ENCODE measurements at places on chromosomes 4 and X. TPM values are rescaled to one million over a fixed set of nuclear protein-coding genes. Genes with fewer than 3 reads are reported as not detected.

The NPFFR2 gene
- total RNA-seq, result 0.32 TPM

The YTHDC1 gene
- 43.2 TPM for total RNA-seq

The DMD gene
- 29.0 TPM for total RNA-seq

The CENPVL1 gene
- total RNA-seq, result not detected

The KCNIP4 gene
- total RNA-seq, result under 0.01 TPM

The OPRPN gene
- total RNA-seq, result not detected

The CRLF2 gene
- not detected for total RNA-seq

DNA sequence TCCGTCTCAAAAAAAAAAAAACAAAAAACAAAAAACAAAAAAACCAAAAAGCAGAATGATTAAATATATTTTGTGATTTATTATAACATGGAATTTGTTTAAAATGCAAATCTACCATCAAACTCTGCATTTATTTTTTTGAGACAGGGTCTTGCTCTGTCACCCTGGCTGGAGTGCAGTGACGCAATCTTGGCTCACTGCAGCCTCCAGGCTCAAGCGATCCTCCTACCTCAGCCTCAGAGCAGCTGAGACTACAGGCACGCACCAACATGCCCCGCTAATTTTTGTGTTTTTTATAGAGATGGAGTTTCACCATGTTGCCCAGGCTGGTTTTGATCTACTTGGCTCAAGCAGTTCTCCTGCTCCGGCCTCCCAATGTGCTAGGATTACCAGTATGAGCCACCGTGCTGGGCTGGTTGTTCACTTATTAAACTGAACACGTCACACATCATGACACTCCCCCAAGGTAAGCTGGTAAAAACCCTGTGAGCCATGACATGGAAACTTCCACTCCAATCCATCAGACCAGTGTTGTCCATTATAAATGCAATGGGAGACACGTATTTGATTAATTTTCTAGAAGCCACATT, 45.7 kb downstream of the RBM47 start:
- DNase-seq, result no peak

DNA sequence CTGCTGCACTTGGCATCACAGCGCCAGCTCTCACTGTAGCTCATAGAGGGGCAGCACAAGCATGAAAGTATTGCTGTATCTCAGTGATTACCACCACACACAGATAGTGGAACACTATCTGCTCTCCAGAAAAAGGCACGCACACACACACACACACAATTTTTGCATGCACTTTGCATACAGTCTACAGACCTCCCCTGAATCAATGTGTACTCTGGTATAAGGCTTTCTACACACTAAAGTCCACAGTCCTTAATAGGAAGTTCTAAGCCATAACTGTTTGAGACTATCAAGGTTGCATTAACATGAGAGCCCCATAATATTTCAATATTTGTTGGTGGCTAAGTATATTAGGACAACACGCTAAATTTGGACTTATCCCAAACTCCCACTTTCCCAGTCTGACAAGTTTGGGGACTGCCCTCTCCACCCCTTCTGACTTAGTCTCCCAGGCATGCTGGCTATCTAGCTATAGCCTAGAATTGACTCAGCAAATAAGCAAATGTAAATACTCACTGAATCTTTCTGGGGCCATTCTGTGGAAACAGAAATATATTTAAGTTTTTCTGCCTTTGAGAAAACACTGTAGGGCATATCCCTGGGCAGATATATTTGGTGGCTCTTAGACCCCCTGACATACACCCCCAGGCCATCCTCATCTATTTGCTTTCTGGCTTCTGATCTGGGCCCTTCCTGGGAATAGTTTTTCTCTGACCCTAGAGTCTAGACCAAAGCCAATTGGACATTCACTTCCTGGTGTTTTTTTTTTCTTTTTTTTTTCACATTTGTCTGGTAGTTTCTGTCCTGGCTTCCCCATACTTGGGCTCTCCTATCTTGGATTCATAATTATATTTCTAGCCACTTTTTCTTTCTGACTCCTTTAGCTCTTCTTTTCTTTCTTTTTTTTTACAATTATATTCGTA, 36.4 kb upstream of the CT47C1 start:
- no peak for DNase-seq

DNA sequence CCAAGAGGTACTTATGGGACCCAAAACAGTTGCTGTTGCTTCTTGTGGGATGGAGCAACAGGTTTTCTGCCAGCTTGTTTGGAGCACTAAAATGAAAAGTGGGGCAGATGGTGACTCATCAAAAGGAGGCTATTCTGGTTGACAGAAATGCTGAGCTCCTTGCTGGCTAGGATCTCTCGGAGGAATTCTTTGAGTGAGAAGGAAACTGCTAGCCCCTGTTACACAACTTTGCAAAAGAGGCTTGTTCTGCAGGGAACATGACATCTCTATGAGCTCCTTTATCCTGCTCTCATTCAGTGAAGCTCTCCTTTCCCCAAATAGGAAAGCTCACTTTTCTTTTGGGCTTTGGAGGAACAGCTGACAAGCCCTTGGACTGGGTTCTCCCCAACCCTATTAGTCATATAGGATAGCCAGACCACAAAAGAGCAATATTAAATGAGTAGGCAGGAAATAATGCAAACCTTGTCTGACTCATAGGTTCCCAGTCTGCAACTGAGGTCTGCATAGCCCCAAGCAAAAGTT, 108.3 kb downstream of the CDS1 start:
- peak; percentile 94 for DNase-seq

- peak; percentile 51 for DNase-seq
Observed at GRCh38 chr4:41098093-41099048, 116.0 kb downstream of the APBB2 start.

DNA sequence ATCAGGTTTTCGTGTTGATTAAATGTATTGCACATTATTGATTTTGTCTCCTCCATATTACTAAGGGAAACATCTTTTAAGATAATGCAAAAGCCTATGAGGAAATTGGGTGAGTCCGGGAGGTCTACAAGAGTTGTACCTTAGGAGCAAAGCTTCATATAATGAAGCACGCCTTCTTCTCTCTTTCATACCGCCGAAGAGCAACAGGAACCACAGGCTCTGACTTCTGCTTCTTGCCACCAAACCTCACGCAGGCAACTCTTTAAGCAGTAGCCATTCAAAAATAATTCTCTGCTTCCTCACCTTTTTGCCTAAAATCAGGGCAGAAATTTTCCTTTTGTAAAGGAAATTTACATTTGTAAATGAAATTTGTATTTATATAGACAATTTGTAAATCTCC, 139.6 kb downstream of the SPRY1 start:
- no peak for DNase-seq

- no peak for DNase-seq
Observed at GRCh38 chrX:18640686-18641085, 31.2 kb downstream of the RS1 start.

DNA sequence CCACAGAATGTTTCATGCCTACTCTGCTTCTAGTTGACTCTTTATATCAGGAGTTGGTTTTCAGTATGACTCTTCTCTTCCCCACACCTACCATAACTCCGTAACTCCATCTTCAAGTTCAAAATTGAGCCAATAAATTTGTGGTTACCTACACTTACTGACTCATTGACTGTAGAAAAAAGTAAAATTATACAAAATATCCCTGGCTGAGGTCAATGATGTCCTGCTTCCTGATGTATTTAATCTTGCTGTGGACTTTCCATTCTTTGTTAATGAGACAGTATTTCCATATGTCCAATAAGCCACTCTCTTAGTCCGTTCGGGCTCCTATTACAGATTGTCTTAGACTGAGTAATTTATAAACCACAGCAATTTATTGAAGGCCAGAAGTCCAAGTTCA, 9.9 kb upstream of the NLGN4X start:
- no peak for DNase-seq

Data from fibroblast of villous mesenchyme (primary cell).